ENCODE measurements at places on chromosomes 16 and 17. TPM values are rescaled to one million over a fixed set of nuclear protein-coding genes. Genes with fewer than 3 reads are reported as not detected.

CKLF gene
- 39.8 TPM for total RNA-seq

KRT32 gene
- total RNA-seq: not detected

PHAF1 gene
- total RNA-seq: 39.7 TPM

UNC119 gene
- total RNA-seq: 39.7 TPM

ABCC11 gene
- under 0.01 TPM for total RNA-seq

TMEM238L gene
- not detected for total RNA-seq

KRTAP4-4 gene
- total RNA-seq: not detected

OR1F1 gene
- total RNA-seq: not detected

CFAP20 gene
- 26.5 TPM for total RNA-seq

KRT23 gene
- not detected for total RNA-seq

LONP2 gene
- total RNA-seq: 24.5 TPM

PRRT2 gene
- total RNA-seq: 0.82 TPM

SLC35G6 gene
- not detected for total RNA-seq

BPTF gene
- total RNA-seq: 35.5 TPM

METTL9 gene
- total RNA-seq: 107 TPM

MPP2 gene
- 2.6 TPM for total RNA-seq
